ENCODE measurements at places on chromosomes 5 and 9.

GRCh38 chr5:34499001-34499734 lies 157.0 kb upstream of the RAI14 start:
- peak; percentile 18 for DNase-seq

DNA sequence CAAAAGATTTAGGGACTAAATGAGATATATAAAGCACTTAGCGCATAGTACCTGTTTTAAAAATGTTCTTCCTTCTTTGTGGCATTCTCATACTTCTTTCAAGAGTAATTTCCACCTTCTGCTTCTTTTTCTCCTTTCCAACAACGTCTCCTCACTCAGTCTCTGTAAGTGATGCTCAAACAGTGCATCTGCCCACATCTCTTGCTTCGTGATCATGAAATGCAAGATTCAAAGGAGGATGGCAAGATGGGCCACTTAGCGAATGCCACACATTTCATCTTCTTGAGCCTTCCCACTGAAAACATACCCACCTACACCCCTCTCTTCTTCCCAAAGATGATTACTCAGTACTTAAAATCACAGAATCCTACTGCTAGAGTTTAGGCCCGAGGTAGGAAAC lies 36.9 kb downstream of the MACIR start:
- DNase-seq = no peak

DNA sequence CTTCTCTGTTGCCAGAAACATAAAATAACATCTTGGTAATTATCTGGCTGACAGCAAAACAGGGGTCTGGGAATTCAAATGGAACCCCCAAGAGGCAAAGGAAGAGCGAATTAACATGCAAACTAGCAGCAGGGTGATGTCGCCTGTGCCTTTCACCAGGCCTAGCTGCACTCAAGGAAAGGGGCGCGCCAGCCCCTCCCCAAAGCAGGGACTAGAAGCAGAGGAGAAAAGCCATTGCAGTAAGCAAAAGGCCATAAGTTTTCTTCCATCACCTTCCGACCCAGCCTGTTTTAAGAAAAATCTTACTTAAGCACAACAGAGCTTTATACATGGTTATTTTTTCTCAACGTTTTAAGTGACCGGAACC lies 539 bp downstream of the POC5 start:
- no peak for DNase-seq

GRCh38 chr9:114424126-114424525 lies 36.3 kb upstream of the AKNA start:
- DNase-seq = no peak

GRCh38 chr5:33662722-33663427 lies 222.1 kb downstream of the TARS1 start:
- no peak for DNase-seq

DNA sequence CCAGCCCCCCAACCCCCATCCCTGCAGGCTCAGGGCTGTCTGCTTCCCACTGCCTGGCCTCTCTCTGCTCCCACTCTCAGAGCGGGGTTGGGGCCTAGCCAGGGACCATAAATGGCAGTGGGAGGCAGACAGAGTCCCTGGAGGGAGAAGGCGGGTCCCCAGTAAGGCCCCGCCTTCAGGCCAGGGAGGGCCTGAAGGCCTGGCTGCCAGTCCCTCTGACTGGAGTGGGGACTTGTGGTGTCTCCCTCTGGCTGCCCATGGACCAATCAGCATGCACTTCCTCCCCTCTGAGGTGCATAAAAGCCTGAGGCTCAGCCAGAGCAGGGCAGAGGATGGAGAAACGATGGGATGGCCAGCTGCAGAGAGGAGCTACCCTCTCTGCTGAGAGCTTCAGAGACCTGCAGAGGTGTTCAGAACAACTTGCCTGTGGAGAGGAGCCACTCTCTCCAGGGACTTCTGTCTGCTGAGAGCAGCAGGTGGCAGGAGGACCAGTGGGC lies 2.7 kb upstream of the BTNL9 start:
- no peak for DNase-seq

DNA sequence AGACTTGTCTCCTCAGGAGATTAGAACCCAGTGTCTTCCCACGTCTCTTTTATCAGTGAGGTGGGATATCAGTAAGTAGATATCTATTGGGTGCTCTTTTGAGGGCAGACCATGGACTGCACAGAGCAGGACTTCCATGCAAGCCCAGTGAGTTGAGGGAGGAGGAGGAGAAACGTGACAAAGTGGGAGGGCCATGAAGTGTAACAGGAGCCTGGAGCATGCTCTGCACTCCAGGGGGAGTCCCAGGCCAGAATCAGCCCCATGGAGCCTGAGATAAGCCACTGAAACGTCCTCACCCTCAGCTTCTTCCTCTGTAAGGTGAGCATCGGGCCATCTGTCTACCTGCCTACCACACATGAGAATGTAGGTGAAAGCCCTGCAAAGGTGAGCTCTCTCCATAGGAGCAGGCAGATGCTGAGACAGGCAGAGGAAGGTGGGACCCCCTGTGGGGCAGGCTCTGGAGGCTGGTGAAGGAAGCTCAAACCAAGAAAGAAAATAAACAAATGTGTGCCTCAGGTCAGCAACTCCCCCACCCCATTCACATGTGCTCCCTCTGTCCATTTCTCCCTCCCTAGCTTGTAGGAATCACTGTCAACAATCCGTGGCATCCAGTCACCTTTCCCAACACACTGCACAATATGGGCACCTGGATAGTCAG lies 87.4 kb downstream of the NRG2 start:
- DNase-seq = no peak

GRCh38 chr9:1044643-1045042 lies 5.5 kb upstream of the DMRT2 start:
- no peak for DNase-seq
